CD8-positive, alpha-beta memory T cell (primary cell): ENCODE measurements at places on chromosomes 1 and 21. TPM values are rescaled to one million over a fixed set of nuclear protein-coding genes. Genes with fewer than 3 reads are reported as not detected.

RGS8 gene
- total RNA-seq, result not detected

ZSWIM5 gene
- total RNA-seq, result 1.4 TPM

REN gene
- total RNA-seq, result not detected

DNA sequence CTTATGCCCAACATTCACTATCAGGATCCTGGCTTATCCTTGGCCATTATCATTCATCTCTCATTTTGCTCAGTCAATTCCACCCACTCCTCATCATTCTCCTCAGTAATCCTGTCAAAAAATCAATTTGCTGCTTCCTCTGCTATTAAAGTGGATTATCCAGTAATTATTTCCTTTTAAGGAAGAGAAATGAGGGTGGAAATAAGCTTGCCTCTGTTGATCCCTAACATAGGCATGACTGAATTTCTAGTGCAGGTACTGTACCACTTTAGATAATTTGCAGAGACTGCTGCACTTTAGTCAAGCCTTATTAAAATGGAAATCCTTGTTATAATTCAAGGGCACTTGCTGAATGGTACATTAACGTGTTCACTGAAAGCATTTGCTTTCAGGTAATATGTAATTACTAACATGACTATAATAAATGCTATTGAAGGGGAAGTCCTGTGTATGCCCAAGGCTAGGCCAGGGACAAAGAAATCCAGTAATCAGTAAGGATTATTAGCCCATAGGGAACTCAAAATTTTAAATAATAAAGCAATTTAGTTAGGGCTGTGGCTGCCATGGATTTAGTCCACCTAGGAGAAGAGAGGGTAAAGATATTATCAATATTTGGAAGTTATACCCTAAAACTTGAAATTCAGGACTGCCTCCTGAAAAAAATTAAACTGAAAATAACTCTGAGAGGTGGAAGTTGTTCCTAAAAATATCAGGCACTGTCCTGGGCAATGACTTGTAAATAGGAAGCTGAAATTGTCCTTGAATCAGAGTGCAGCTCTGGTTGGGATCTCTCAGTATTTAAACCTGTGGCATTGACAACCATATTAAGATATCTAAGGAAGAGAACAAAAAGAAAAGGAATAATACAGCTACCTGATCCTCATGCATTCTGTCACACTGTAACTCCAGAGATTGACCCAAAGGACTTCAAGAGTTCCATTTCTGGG lies 43.4 kb downstream of the RGS2 start:
- H3K4me1 ChIP-seq, result no peaks in the 10 kb centered on the region
- H3K27me3 ChIP-seq, result no peaks in the 10 kb centered on the region
- no peak overlapping the region for H3K4me3 ChIP-seq
- H3K36me3 ChIP-seq, result no peaks in the 10 kb centered on the region
- no peak overlapping the region for H3K27ac ChIP-seq

GRCh38 chr1:224615861-224616755 lies at the start of gene CNIH3:
Gene CNIH3, plus strand, starts transcription at chr1:224616317. Its CDS starts 858 bp downstream, at chr1:224617175.
- DNase-seq, result peak; percentile 10
- peaks cover 25% of the 10 kb centered on the region for H3K4me1 ChIP-seq
- H3K27me3 ChIP-seq, result peaks cover 35% of the 10 kb centered on the region
- H3K4me3 ChIP-seq, result peak within 1 kb of the TSS; percentile 23
